ENCODE measurements at places on chromosomes 16 and 17. TPM values are rescaled to one million over a fixed set of nuclear protein-coding genes. Genes with fewer than 3 reads are reported as not detected.
A peak's percentile ranks its signal among the peaks of the same experiment; 100 is the strongest.

DNA sequence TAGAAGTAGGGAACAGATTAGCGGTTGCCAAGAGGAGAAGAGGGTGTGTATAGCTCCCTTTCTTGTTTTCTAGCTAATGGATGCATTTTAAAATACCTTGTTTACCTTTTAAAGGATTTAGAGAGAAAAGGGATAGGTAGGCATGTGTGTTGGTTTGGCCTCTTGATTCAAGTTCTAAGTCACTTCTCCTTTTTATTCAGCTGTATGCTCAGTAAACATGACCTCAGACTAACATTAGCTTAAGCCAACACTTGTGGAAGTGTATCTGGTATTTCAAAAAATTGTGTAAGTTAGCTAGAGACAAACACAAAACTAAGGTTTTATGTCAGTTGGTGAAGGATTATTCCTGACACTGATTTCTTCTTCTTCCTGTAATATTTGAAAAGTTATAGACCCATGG, 204.1 kb upstream of the NOG start:
- no peak for DNase-seq

The EZH1 gene
- total RNA-seq = 70.1 TPM

GRCh38 chr16:10990378-10990777, 46.0 kb downstream of the CLEC16A start:
- DNase-seq = no peak

The KCNH6 gene
- total RNA-seq = not detected

The SLC5A10 gene
- total RNA-seq = 0.29 TPM

GRCh38 chr17:71681427-71682173, 439.2 kb upstream of the SOX9 start:
- DNase-seq = no peak

The PDILT gene
- total RNA-seq = not detected

The IRX6 gene
- 3.1 TPM for total RNA-seq

The SEPTIN12 gene
- not detected for total RNA-seq

The AANAT gene
- not detected for total RNA-seq

DNA sequence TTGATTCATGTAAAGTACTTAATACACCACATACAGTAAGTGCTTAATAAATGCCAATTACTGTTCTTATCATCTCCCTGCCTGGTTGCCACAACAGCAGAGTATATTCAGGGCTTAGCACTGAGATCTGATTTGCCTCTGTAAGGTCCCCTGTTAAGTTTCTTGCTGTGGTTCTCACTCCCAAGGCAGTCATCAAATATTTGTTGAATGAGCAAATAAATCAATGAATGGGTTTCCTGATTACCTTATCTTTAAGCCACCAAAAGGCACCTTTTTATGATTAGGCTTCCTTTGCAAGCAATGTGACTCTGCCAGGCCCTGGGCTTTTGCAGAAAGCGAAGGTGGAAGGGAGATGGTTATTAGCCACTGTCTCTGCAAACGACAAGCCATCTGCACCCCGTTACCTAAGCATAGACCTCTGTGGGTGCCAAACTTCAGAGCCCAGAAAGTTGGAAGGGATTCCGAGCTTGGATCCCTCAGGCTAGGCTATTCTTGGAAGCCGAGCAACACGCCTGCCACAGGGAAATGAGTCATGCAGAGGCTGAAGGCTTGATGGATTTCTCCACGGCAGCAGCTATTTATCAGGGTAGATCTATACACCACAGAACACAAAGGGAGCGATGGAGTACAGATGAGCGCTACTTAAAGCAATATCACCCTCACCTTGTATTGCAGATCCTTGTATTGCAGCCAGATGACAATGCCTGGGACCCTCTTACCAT, 102.0 kb downstream of the GRIN2A start:
- DNase-seq = peak; percentile 50

GRCh38 chr17:68719431-68719830, 118.3 kb upstream of the FAM20A start:
- DNase-seq = no peak

- DNase-seq = no peak
Observed at GRCh38 chr16:76265434-76266045, 11.7 kb upstream of the CNTNAP4 start.

- no peak for DNase-seq
Observed at GRCh38 chr17:59783221-59784047, 76.0 kb downstream of the VMP1 start.

- DNase-seq = no peak
Observed at GRCh38 chr16:55264949-55265348, 59.1 kb upstream of the IRX6 start.

The C17orf67 gene
- total RNA-seq = 0.48 TPM

GRCh38 chr16:89847051-89847939, 19.0 kb downstream of the SPIRE2 start:
- DNase-seq = no peak

The KCNAB3 gene
- 1.5 TPM for total RNA-seq

- DNase-seq = no peak
Observed at GRCh38 chr16:4395055-4395726, 21.2 kb downstream of the CORO7 start.

DNA sequence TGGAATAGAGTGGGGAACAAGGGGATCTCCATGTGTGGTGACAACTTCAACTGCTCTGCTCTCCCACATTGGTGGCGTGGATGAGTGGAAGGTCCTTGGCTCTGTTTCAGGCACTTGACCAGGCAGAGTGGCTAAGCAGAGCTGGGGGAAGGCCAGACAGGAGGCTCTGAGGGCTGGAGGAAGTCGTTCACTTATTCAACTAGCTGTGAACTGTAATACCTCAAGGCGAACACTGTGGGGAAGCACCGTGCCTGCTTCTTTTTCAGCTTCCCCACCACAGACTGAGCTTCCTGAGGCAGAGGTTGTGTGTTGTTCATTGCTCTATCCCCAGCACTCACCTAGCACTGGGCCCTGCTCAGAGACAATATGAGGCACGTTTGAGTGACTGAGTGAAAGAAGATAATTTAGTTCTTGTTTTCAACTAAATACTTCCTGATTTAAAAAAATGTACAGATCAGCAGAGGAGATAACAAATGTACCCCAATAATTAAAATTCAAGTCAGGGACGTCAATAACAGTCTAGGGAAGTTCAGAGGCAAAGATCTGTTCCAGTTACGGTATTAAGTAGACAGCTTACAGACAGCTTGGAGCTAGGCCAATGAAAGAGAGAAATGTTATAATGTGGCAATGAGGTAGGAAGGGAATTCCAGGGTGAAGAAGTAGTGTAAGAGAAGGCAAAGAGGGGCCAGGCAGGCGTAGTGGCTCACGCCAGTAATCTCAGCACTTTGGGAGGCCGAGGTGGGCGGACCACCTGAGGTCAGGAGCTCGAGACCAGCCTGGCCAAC, 34.7 kb downstream of the MYO18A start:
- peak; percentile 55 for DNase-seq

The ADAD2 gene
- total RNA-seq = 0.96 TPM

DNA sequence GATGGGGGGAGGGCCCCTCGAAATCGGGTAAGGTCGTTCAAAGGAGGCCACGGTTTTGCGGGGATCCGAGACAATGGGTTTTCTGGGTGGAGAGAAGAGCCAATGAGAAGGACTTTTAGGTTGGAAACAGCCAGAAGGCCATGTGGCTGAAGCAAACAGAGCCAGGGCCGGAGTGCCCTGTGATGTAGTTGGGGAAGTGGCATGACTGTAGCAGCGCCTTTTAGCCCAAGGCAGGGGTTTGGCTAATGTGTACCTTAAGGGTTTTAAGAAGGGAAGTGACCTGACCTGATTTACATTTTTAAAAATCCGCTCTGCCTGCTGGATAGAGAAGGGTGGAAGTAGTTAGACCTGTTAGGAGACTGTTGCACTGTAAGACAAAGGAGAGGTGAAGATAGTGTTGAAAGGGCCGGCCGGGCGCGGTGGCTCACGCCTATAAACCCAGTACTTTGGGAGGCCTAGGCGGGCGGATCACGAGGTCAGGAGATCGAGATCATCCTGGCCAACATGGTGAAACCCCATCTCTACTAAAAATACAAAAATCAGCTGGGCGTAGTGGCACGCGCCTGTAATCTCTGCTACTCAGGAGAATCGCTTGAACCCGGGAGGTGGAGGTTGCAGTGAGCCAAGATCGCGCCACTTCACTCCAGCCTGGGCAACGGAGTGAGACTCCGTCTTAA, 1.0 kb downstream of the LYRM1 start:
- peak; percentile 71 for DNase-seq

The ARHGAP44 gene
- total RNA-seq = 4.9 TPM

DNA sequence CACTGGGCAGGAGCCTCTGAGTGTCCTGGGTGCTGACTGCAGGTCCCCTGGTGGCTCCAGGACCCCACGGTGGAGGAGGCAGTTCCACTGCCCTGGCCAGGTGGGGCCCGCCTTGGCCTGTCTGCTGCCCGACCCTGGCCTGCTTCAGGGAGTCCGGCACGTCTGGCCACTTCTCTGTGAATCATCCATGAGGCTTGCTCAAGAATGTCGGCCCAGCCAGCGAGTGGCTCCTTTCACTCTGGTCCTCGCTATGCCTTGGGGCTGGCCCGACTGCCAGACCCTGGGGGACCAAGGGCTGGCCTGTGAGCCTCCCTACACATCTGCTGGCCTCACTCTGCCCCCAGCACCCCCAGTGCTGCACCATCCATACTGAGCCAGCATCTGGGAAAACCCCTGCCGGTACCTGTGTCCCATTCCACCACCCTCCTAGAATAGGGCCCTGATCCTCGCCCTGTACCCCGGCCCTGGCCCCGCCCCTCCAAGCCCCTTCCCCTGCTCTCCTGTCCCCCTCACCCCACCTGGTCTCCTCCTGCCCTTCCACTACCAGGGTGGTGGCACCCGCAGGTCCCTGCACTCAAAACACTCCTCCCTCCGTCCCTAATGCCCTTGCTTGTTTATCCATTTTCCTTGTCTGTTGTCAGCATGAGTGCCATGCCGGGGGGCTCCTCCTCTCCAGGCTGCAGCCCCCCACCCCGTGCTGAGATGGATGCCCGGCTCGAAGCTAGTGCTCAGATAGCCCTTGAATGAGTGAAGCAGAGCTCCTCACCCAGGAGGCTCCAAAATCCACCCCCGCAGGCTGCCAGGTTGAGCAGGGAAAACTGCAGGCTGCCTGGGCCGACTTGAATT, 35.5 kb downstream of the ADCY7 start:
- DNase-seq = peak; percentile 41

GRCh38 chr17:40038882-40039513, 15.2 kb downstream of the MED24 start:
- peak; percentile 84 for DNase-seq

The DNAI2 gene
- not detected for total RNA-seq

The FBXL16 gene
- total RNA-seq = not detected

- DNase-seq = no peak
Observed at GRCh38 chr16:15950869-15951268, 1.5 kb downstream of the ABCC1 start.

The CCL22 gene
- total RNA-seq = 0.16 TPM

DNA sequence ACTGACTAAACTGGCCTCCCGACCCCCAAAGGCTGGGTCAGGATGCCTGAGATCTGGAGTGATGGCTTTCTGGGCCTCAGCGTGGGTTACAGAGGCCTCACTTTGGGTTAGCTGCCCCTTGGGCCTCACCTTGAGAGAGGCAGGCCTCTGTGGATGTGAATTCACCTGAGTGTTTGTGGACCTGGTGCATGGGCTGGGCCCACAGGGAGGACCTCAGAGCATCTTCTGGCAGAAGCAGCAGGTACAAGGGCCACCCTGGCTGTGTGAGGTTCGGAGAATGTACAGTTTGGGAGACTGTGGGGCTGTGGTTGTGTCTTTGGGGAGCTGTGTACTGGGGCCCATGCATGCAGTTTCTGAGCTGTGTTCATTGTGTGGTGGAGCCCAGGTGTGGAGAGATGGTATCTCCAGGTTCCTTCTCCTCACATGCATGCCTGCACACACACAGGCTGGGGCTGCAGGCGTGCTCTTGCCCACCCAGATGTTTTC, 18.3 kb downstream of the RARA start:
- no peak for DNase-seq

DNA sequence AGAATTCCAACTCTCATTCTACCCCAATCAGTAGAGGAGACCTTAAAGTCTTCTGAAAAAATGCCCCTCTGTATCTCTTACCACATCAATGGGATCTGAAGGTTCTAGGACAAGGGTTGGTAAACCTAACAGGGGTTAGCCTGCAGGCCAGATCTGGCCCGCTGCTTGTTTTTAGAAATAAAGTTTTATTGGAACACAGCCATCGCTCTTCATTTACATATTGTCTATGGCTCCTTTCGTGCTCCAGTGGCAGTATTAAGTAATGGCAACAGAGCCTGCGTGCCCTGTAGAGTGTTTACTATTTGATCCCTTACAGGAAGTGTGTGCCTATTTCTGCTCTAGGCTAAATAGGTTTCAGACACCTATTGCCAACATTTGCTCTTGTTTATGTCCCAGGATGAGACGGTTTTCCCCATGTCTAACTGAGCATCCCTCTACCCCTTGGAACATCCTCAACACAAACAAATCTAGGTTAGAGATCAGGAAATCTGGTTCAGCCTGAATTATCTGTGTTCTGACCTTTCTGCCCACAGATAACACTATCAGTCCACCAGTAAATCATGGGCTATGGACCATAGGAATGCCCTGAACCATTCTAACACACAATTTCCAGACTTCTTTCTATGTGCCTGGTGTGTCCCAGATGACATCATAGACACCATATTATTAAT, 44.2 kb upstream of the ERCC4 start:
- no peak for DNase-seq

DNA sequence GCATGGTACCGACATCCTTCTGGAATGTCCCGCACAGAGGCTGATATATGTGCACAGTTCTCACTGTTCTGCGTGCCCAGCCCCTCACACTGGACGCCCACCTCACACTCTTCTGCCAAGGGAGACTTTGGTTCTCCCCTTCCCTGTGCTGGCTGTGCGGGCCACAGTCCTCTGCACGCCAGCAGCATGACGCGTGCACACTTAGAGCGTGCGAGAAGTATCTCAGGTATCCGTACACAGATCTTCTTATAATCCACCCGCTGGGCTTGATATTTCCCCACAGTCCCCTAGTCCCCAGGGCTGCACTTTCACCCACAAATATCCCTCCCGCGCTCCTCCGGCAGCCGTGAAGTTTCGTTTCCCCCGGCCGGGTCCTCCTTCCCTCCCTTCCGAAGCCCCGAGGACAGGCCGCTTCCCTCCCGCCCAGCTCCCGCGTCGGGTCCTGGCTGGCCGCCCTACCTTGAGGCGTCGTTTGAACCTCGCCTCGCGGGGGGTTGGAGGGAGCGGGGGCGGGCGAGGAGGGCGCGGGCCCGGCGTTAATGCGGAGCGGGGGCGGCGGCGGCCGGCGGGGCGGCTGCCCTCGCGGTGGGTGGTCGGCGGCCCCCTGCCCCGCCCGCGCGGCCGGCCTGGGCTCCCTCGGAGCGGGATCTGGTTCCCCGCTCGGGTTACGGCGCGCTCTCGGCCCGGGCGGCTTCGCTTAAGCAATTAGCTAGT, 5.0 kb upstream of the FOXF1 start:
- no peak for DNase-seq

- DNase-seq = no peak
Observed at GRCh38 chr17:29591146-29591736, 1.7 kb upstream of the ANKRD13B start.

GRCh38 chr17:21252796-21253645, at the start of gene NATD1:
NATD1 (minus strand) TSS chr17:21253410; CDS start chr17:21253264, 146 bp downstream.
- DNase-seq = peak; percentile 83

DNA sequence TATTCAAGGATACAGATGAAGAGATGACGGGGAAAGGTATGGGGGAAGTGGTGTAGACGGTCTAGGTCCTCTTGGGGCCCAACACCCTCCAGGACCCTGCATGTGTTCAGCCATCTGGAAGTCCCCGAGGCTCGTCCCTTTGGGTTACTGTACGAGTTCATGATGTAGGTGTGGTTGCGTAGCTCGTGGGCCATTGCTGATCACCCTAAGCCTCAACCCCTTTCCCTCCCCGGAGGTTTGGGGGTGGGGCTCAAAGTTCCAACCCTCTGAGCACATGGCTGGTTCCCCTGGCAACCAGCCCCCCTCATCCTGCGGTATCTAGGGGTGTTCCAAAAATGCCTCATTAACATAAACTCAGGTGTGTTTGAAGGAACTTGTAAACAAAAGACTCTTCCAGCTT, 98.8 kb upstream of the METRNL start:
- peak; percentile 44 for DNase-seq

The WFIKKN1 gene
- 0.66 TPM for total RNA-seq

All from breast epithelium (tissue), 4 donors.